ENCODE measurements at places on chromosomes 3 and 15.

GRCh38 chr3:78348664-78349063 lies 1308.8 kb downstream of the ROBO2 start:
- DNase-seq, result no peak

- DNase-seq, result no peak
Measured at GRCh38 chr3:12756175-12756574, 2.9 kb downstream of the TMEM40 start.

DNA sequence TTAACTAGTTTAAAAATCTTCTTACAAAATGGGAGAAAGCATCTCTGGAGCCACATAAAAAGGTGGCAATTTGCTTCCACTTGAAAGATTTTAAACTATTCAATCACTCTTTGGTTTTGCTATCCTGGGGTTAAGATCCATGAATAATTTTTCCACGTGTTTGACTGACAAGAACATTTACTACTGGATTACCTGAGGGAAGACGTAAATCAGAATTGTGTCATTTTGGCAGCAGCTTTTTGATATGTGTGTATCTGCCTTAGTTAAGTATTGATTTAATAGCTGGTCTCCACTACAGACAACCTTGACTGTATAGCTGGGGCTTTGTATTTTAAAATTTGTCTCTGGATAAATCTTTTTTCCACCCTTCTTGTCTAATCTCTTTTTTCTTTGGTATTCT lies 228.3 kb downstream of the EPHA3 start:
- no peak for DNase-seq

DNA sequence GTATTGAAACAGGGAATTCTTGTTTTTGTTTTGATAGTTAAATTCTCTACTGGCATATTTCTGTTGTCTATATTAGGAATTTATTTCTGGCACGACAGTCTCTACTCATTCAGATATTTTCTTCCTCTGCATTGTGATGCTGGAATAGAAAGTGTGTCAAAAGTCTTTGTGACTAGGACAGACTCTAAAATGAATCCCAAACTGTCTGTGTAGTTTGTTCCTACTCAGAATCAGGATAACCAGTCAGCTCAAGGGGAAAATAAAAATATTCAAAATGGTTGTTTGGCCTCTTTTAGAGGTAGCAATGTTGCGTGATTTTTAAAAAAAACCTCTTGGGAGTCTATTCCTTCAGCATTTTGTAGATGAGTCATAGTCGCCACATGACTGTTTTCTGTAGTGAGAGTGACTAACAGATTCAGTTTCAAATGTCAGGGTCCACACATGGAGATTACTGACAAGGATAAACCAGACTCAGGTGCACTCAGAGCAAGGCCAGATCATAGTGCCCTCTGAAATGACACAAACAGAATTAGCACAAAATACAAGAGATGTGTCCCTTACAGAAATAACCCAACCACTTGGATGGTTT lies 13.1 kb downstream of the SLC7A14 start:
- no peak for DNase-seq

DNA sequence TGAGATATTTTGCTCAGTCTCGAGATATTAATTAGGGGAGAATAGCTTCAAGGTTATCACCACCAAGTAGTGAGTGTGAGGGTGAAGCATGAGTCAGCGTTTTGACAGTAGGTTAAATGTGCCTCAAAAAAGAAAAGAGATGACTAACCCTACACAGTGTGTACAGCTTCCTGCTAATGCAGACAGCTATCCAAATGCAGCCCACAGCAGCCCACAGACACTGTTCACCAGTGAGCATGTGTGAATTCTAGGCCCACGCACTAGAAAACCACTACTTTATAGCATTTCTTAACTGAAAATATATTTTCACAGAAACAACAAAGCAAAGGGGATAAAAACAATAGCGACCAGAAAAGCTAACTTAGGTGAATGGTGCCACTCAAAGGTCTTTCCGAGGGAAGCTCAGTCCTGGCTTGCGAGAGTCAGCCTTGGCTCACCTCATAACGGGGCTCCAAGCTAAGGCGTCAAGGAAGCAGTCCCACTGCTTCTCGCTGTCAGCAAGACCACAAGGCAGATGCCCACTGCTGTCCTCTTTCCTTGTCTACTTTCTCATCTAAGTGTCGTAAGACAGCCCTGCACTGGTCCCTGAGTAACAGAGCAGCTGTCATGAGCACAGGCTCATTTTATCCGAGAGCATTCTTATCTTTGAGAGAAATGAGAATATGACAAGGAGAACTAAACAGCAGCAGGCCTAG lies 47.6 kb downstream of the TXNRD3 start:
- no peak for DNase-seq

DNA sequence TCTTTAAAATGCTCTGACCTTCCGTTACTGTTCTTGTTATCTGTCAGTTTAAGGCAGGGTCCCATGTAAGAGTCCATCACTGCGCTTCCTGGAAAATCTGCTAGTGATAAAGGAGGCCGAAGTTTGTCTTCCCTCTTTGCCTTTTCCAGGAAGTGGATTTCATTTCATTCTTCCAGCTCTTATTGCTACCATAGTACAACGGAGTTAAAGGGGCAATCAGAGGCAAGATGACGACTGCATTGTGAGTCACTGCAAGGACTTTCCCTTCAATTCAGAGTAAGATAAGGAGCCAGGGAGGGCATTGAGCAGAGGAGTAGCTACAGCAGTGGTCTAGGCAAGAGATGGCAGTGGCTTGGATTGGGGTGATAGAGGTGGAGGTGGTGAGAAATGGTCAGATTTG lies 17.2 kb upstream of the DET1 start:
- no peak for DNase-seq

DNA sequence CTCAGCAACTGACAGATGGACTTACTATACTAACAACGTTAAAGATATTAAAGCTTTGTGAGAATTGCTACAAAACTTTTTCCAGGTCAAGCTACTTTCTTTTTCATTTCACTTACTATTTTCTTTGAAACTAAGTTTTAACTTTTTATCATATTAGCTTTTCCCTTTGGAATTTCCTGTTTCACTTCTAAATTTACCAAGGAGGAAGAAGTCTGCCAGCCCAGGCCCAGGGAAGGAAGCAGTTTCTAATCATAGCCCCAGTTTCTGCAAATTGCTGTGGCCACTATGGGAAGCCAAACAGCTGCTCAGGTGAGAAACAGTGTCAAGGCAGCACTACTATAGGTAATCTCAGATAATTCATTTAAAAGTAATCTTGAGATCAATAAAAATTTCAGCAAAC lies 18.4 kb downstream of the CYFIP1 start:
- DNase-seq, result no peak

- DNase-seq, result no peak
Measured at GRCh38 chr3:9077029-9077428, 113.8 kb upstream of the RAD18 start.

DNA sequence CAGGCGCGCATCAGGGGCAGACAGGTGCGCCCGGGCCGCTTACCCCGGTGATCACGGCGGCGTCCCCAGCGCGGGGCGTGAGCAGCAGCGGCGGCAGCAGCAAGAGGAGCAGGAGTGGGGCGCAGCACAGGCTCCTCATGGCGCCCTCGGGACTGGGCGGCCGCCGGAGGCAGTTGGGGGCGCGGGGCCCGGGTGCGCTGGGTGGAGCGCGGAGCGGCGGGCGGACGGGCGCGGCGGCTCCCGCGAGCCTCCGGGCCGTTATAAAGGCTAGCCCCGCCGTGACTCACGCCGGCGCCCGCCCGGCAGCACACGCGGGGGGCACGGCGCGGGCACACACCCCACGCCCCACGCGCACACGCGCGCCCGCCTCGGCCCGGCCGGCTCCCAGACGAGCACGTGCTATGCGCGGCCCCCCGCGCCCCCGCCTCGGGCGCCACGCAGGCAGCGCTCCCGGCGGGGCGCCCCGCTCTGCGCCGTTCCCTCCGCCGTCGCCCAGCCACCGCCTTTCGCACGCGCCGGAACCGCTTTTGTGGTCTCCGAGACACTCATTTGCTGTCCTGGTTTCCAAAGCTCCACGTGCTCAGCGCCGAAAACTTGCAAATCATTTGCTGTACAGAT lies at the start of gene PROK2:
Gene PROK2 (minus strand): TSS at position 235 of the 618 bp plus-strand sequence. CDS start 96 bp downstream, at position 139.
- peak; percentile 37 for DNase-seq

DNA sequence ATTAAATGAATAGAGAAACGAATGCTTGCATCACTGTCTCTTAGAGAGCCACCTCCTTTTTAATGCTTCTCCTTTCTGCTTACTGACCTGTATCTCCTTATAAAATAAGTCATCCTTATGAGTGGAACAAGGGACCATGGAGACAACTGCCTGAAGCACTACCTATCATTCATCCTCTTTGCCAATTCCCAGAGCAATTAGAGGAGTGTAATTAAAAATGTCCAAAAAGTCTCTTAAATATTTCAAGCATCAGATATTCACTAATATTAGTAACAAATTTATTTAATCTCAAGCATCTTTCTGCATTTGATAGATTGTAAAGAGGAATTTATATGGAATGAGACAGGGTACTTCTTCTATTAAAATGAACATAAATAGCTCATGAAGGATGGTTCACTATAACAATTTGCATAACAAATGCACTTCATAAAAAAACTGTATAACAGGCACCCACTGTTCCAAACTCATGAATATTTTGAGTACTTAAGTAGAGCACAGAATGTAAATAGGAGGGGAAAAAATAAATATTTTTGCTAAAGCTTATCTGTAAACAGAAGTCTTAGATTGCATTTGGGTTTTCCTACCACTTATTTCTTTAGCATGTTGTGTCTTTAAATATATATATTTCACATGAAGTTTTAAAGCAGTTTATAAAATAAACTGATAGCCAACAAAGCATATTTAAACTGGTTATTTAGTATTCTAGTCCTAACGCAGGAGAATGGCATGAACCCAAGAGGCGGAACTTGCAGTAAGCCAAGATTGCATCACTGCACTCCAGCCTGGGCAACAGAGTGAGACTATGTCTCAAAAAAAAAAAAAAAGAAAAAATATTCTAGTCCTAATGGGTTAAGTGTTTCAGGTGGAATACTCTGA lies 269.3 kb downstream of the TBL1XR1 start:
- no peak for DNase-seq

- no peak for DNase-seq
Measured at GRCh38 chr3:73081140-73081539, 19.7 kb downstream of the EBLN2 start.

- no peak for DNase-seq
Measured at GRCh38 chr3:145681181-145681580, 479.8 kb downstream of the PLOD2 start.

GRCh38 chr3:113514265-113514769 lies 639 bp downstream of the SPICE1 start:
- no peak for DNase-seq

DNA sequence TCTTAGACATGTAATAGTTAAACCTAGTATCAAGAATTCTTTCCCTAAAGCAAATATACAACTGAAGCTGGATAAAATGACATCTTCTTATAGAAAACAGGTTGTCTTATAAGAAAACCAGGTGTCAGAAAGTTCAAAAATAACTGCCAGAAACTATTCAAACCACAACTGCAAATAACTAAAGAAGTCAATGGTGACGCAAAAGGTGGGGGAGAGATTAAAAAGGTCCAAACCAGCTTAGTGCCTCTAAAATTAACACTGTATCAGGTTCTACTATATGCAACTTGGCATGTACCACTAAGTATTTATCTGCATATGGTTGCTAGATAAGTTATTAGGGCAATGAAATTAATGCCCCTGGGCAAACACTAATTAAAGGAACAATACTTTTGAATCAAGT lies 136.8 kb downstream of the TBL1XR1 start:
- no peak for DNase-seq

DNA sequence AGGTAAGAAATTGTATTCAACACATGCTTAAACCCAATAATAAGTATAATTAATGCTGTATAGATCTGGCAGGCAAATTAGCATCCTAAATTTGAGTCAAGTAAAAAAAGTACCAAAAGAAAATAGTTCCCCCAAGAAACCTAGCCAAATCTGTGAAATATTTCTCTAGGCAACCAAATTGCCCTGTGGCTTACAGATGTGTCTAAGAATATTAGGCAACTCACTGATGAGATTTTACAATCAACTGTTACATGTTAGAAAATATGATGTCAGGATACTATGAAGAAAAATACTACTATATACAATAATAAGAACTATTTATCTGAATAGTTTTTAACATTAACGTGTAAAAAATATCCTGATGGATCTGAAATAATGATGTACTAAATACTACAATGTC lies 397.1 kb downstream of the TIGIT start:
- DNase-seq, result no peak

DNA sequence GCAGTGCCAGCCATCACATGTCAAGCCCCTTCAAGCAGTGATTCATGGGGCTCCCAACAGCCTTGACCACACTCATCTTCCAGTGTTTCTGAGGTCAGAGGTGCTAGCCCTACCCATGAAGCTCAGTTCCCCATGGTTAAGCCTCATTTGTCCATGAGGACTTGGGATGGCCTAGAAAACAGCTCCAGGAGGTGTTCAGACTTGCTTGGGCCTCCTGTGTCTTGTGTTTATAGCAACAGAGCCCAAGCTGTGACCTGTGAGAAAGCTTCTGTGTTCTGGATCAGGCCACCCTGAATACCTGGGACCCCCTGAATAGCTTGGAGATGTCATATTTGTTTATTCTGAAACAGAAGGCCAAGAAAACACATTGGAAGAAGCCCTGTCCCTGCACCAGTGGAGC lies 36.7 kb downstream of the LARP6 start:
- DNase-seq, result no peak

DNA sequence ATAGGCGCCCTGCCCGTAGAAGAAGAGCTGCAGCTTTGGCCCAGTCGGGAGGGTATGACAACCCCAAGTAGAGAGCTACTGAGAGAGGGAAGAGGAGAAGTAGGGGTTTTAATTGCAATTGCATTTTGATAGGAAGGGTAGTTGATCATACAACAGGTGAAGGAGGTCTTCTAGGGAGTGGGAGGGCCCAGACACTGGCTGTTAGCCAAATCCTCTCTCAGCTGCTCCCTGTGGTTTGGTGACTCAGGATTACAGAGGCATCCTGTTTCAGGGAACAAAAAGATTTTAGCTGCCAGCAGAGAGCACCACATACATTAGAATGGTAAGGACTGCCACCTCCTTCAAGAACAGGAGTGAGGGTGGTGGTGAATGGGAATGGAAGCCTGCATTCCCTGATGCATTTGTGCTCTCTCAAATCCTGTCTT lies 408.9 kb upstream of the THBS1 start:
- DNase-seq, result no peak

DNA sequence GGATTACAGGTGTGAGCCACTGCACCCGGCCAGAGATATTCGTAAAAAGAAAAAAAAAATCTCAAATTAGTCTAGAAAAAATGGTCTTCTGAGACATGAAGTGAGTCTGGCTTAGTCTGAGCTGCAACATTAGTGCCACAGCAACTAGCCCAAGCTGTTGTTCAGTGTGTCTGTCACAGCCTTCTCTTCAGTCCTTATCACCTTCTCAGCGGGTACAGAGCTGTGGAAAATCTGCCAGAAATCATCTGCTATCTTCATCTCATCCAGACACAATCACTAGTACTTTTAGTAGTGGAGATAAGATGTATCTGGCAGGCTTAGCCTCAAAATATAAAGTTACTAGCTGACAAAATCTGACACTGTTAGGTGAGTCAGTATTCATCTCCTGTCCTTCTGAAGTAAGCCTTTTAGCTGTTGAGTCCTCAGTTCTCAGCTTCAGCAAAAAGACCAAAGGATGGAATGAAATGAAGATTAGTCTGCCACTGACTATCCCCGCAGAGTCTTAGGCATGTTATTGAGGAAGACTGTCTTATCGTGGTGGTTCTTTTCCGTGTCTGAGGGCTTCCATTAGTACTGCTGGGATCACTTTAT lies 120.5 kb upstream of the CGNL1 start:
- DNase-seq, result no peak

- no peak for DNase-seq
Measured at GRCh38 chr15:68187559-68187958, 17.6 kb downstream of the CALML4 start.

GRCh38 chr15:23787346-23788105 lies 100.4 kb upstream of the NDN start:
- DNase-seq, result no peak

GRCh38 chr3:174907027-174907426 lies 47.9 kb downstream of the NAALADL2 start:
- DNase-seq, result no peak

- no peak for DNase-seq
Measured at GRCh38 chr3:124884474-124885101, 2.6 kb downstream of the ITGB5 start.

Data from CD4-positive, alpha-beta memory T cell (primary cell).